Foreskin fibroblast (primary cell): ENCODE measurements at places on chromosomes 13 and 19.

DNA sequence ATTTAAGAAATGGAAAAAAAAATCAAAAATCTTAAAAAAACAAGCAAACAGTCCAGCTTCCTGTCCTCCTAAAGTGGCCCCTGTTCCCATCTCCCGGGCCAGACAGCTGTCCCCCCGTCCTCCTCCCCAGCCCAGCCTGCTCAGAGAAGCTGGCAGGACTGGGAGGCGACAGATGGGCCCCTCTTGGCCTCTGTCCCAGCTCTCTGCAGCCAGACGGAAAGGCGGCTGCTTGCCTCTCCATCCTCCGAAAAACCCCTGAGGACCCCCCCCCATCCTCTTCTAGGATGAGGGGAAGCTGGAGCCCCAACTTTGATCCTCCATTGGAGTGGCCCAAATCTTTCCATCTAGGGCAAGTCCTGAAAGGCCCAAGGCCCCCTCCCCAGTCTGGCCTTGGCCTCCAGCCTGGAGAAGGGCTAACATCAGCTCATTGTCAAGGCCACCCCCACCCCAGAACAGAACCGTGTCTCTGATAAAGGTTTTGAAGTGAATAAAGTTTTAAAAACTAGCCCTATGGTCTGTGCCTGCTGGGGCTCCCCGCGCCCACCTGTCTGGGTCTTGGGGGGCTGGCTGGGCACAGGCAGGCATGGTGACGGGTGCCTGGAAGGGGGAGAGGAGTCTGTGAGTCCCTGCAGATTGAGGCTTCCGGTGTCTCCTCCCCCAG lies 3.8 kb downstream of the GADD45GIP1 start:
- no peak for DNase-seq

- no peak for DNase-seq
Observed at GRCh38 chr13:42964761-42965161, 27.3 kb downstream of the EPSTI1 start.

DNA sequence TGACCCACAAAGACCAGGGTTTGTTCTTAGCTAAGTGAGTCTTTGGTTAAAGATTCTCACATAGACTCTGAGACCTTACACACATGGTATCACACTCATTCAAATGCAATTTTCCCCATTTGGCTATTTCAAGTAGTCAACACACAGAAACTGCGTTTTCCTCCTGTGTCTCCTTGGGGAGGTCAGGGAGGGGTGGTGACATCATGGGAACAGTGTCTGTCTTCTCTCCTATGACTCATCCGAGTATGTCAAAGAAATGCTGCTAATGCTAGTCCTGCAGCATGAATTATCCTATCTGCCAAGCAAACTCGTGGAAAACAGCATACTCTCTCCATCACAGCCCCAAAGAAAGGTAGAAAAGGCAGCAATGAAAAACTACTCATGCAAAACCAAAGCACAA lies 100.2 kb downstream of the ENOX1 start:
- peak; percentile 91 for DNase-seq

DNA sequence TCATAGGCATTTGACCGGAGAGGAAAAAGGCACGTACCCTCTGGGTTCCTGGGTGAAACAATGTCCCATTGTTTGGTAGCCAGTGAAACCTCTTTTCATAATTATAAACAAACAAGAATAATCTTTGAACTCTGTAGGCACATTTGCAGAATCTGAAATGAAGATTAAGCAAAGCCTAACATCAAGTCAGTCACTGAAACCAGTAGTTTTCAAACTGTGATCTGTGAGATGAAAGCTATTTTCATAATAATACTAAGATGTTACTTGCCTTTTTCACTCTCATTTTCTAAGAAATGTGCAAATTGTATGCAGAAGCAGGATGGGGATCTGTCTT lies 105.4 kb downstream of the WDFY2 start:
- DNase-seq = no peak

- DNase-seq = no peak
Observed at GRCh38 chr19:44728178-44728577, 20.3 kb upstream of the BCL3 start.

- DNase-seq = peak; percentile 66
Observed at GRCh38 chr13:50320271-50320862, 305.1 kb downstream of the KCNRG start.

DNA sequence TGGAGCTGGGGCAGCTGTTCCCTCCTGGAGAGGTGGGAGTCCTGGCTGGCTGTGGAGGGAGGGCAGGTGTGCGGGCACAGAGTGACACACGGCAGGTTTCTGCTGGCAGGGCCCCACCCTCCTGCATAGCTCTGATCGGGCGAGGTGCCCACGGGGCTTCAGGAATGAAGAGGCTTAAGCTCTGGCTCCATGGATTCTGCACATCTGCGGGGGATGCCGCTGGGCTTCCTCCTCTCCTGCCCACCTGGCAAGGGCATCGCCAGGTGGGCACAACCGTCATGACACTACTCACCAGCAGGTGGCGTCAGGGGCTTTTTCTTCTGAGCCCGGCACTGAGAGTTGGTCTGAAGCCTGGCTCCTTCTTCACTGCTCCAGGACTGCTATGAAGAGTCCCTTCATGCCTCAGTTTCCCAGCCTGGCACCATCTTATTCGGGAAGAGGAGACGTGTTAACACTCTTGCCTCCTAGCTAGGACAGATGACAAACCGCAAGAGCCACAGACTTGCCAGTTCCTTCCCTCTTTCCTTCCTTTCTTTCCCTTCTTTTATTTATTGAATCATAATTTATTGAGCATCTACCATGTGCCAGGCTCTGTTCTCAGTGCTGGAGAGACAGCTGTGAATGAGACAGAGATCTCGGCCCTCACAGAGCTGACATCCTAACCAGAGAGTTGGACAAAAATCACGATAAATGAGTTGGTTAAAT lies 15.2 kb upstream of the PAK4 start:
- peak; percentile 64 for DNase-seq

DNA sequence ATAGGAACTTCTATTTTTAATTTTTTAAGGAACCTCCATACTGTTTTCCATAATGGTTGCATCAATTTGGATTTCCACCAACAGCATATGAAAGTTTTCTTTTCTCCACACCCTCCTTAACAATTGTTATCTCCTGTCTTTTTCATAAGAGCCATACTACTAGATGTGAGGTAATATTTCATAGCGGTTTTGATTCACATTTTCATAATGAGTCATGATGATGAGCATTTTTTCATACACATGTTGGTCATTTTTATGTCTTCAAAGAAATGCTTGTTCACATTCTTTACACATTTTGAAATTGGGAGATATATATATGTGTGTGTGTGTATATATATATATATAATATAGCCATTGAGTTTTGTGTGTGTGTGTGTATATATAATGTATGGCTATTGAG lies 420.3 kb upstream of the PCDH9 start:
- DNase-seq = no peak
